ENCODE measurements at places on chromosomes 7 and 10. TPM values are rescaled to one million over a fixed set of nuclear protein-coding genes. Genes with fewer than 3 reads are reported as not detected.

FGFR2 gene
- 1.4 TPM for total RNA-seq

DNA sequence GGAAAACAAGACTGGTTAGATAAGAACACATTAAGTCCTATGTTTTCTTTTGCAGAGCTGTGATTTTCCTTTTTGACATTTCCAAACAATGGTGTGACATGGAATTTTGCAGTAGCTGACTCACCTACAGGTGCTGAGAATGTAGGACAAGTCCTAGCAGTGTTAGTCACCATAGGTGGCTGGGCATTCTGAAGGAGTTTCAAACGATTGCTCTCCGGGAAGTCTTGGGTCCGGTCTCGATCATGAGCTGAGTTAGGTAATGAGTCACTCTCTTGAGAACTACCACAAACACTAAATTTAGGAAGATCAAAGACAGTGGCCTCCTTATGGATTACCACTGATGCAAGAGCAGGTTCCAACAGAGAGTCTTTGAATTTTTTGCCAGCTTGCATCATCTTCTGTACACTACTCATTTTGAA is 3.6 kb downstream of the FIGNL1 start:
- DNase-seq, result no peak

DNA sequence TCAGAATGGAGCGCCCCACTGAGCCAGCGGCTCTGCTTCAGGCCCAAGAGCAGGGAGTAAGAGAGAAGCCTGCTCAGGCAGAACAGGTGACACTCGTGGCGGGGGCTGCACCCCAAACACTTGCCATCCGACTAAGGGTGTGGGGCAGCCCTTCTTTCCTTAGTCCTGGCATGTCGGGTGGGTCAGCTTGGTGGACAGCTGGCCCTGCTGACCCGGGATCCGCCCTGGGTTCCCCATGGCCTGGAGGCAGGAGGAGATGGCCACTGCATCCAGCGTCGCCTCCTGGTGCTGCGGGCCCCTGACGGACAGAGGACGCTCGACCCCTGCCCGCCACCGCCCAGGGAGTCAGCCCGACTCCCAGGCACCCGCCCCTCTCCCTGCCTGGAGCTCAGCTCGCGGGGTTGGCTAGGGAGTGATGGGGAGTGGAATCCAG is 1.2 kb upstream of the PAOX start:
- DNase-seq, result no peak

NEUROG3 gene
- total RNA-seq, result 0.71 TPM

DNA sequence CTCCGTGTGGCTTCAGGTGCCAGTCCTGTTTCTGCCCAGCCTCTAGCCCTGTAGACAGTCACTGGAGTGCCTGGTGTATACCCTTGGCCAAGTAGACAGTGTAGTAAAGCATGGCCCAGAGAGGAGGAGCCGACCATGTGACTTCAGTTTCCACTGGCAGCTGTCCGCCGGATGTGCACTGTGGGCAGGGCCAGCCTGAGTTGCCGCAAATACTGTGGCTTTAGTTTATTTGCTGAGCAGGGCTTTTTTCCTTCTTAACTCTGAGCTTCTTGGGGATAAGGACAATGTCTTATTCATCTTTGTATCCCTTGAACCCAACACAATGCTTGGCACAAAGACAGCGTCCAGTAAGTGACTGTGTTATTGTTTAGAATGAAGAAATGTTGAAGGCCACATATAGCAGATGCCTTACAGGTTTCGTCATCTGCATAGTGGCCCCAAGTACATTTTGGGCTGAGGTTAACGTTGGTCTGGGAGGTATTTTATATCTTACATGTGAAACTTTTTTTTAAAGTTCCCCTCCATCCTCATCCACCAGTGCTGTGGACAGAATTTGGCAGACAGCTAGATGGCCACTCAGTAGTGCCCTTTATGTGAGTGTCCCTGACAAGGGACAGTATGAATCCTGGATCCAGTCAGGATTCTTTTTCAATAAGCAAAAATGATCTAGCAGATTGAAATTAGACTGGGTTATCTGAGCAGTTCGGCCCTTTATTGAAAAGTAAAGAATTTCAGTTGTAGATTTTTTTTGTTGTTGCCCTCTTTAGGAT is 40.6 kb downstream of the CYP17A1 start:
- DNase-seq, result peak; percentile 93

SUGCT gene
- total RNA-seq, result 2.9 TPM

- no peak for DNase-seq
Observed at GRCh38 chr7:126658684-126659083, 594.1 kb downstream of the GRM8 start.

GRCh38 chr7:24073651-24074420 is 210.2 kb upstream of the NPY start:
- no peak for DNase-seq

MMRN2 gene
- 78.4 TPM for total RNA-seq

GTF2IRD1 gene
- 17.3 TPM for total RNA-seq

- DNase-seq, result no peak
Observed at GRCh38 chr7:138006106-138006505, 4.2 kb upstream of the CREB3L2 start.

- DNase-seq, result no peak
Observed at GRCh38 chr7:31690935-31691334, 3.9 kb downstream of the PPP1R17 start.

LRRN3 gene
- 2.0 TPM for total RNA-seq

- DNase-seq, result no peak
Observed at GRCh38 chr10:77165445-77166208, 472.0 kb downstream of the KCNMA1 start.

Measured in mesenteric fat pad (tissue), 1 donor.